ENCODE measurements at places on chromosomes 5 and 9.
A peak's percentile ranks its signal among the peaks of the same experiment; 100 is the strongest.

GRCh38 chr5:15368835-15369234 lies 131.1 kb upstream of the FBXL7 start:
- DNase-seq: no peak

DNA sequence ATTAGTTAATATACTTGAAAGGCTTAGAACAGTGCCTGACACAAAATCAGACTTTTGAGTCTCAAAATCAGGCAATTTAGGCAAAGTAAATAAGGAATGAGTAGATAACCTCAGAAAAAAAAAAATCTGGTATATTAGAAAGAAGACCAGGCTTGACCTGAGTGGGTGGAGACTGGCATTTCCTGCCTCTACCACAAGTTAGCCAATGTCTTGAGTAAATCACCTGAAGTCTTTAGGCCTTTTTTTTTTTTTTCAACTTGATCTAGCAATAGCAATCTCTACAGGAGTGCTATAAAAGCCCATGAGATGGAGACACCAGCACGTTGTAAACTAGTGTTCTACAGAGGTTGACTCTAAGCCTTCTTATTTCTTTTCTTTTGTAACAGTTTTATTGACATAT lies 104.2 kb upstream of the RASEF start:
- DNase-seq: no peak

DNA sequence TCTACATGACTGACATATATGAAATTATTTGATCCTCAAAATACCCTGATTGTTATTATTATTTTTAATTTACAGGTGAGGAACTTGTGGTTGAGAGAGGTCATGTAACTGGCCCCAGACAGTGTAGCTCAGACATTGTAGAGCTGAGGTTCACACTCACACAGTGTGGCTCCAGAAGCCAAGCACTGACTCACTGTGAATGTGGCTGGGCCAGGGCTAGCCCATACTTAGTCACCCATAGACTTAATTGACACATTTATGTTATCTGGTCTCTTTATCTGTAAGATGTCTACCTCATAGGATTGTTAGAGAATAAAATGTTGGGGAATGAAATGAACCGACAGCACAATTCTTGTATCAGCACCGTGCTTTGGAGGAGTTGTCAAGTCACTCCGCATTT lies 24.9 kb upstream of the CCDC112 start:
- DNase-seq: no peak

GRCh38 chr9:86503314-86503713 lies 149.1 kb upstream of the TUT7 start:
- DNase-seq: no peak

- DNase-seq: peak; percentile 34
Measured at GRCh38 chr9:100216178-100216787, 117.2 kb downstream of the INVS start.

DNA sequence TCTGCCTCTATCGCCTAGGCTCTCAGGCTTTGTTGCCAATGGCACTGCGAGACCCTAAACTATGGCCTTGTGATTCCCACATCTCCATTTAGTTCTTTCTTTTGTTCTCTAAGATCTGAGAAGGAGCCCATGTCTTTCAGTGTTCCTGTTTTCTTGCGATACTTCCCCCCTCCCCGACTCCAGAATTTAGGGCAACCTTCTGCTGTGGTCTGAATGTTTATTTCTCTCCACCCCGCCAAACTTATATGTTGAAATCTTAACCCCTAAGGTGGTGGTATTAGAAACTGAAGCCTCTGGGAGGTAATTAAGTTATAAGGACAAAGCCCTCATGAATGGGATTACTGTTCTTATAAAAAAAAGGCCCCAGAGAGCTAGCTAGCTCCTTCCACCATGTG lies 6.4 kb downstream of the TMC1 start:
- DNase-seq: no peak

DNA sequence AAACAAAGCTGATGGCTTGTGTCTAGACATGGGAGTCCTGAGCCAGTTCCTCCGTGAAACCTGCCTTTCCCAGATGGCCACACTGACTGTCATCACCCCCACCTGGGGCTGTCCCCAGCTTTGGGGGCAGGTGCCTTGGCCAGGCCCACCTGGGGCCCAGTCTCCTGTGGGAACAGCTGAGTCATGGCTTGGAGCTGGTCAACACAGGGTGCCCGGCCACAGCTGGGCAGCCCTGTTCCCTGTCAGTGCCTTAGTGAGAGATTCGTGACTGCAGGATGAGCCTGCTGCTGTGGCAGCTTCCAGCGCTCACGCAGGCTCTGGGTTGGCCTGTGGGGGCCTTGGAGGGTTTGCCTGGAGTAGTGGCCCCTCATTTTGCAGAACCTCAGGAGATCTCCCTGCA lies 56.5 kb downstream of the COL5A1 start:
- DNase-seq: no peak

All from stimulated activated CD4-positive, alpha-beta T cell treated with anti-CD3 and anti-CD28 coated beads, Interleukin-1b, Interleukin-23, amount 100 ng/mL, for 4 hours (primary cell).